ENCODE measurements at places on chromosomes 7 and 10.

- no peak for DNase-seq
Observed at GRCh38 chr10:102287538-102287937, 42.2 kb downstream of the GBF1 start.

GRCh38 chr7:30915751-30916150, 4.1 kb downstream of the AQP1 start:
- DNase-seq = no peak

DNA sequence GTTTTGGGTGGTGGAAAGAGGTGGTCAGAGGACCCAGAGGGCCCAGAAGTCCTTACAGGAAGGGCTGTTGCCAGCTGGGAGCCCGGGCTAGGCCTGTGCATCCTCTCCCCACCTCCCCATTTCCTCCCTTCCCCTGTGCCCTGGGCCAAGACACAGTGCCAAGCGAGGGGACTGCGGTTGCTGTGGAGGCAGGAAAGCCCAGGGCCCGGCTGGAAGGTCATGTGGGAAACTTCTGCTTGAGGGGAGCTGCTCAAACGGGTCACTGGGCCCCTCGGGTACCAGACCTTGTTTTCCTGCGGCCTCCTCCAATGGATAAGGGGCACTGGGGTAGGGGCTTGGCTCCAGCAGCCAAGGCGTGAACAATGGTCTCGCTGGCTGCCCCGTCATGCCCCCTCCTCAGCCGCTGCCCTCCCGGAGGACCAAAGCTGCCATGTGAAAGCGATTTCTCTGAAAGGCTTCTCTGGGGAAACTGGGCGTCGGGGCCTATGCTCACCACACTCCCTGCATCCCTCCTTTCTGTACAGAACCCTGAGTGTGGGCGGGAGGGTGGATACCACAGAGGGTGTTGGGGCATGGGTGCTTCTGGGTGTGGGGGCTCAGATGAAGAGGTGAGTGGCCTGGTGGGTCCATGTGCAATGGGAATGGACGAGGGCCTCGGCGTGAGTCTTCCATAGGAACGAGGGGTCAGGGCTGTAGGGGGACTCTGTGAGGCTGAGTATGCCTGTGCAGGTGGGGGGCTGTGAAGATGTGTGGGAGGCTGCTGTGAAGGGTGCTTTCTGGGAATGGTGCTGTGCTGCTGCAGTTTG, 135.3 kb downstream of the PTPN20 start:
- DNase-seq = no peak

DNA sequence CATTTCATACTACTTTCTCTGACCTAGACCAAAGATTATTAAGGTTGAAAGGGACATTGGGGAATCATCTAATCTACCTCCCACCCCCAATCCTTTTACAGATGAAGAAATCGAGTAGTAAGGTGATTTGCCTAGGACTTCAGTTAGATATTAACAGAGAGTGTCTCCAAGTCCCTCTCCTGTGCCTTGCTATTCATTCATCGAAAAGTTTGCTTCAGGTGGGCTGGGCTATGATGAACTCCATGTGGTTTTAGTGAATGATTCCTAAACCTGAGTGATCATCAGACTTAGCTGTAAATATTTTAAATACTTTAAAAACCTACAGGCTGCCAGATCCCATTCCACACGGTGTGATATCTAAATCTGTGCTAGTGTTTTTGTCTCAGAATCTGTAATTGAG, 259.4 kb upstream of the SORCS1 start:
- DNase-seq = no peak

GRCh38 chr7:114687238-114687637, 234.7 kb upstream of the MDFIC start:
- DNase-seq = no peak

- DNase-seq = no peak
Observed at GRCh38 chr10:133277277-133277992, 767 bp upstream of the ADAM8 start.

- no peak for DNase-seq
Observed at GRCh38 chr10:128448796-128449195, 322.6 kb upstream of the MKI67 start.

- DNase-seq = peak; percentile 13
Observed at GRCh38 chr10:78650122-78650521, 418.6 kb upstream of the ZMIZ1 start.

GRCh38 chr7:13016592-13017332, 329.3 kb downstream of the ARL4A start:
- DNase-seq = no peak
